Stimulated activated CD8-positive, alpha-beta memory T cell treated with anti-CD3 and anti-CD28 coated beads, Interleukin-7, amount 100 ng/mL, for 4 hours (primary cell): ENCODE measurements at places on chromosomes 7 and 10.

DNA sequence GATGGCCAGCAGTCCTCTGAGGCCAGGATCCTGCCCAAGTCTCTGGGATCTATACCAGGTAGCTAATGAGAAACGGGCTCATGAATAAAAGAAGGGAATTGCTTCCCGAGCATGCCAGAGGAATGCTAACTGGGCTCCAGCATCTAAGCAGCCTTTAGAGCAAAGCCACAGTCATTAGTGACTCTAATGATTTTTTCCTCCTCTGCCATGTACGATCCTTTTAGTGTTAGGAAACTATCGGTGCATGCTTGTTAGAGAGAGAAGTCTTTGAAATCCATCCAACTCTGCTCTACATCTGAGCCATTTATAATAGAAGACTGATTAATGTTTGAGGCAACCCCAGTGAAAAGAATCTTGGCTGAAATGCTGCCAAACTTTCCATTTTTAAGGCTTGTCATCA, 124.9 kb upstream of the TCERG1L start:
- DNase-seq: no peak

DNA sequence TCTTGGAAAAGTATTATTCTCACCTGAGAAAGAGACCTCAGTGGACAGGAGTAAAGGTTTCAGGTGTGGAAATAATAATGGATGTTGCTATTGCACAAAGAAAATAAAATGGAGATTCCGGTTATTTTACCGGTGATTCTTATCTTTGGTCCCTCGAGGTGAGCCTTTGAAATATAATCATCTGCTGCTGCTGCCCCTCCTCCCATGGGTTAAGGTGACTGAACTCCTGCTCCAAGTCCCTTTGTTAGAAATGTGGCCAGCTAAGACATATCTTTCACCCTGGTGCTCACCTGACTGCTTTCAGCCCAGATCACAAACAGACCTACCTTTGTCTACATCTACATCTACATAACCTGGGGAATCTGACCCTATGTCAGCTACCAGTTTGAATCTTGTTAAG, 5.7 kb downstream of the CUBN start:
- DNase-seq: no peak

DNA sequence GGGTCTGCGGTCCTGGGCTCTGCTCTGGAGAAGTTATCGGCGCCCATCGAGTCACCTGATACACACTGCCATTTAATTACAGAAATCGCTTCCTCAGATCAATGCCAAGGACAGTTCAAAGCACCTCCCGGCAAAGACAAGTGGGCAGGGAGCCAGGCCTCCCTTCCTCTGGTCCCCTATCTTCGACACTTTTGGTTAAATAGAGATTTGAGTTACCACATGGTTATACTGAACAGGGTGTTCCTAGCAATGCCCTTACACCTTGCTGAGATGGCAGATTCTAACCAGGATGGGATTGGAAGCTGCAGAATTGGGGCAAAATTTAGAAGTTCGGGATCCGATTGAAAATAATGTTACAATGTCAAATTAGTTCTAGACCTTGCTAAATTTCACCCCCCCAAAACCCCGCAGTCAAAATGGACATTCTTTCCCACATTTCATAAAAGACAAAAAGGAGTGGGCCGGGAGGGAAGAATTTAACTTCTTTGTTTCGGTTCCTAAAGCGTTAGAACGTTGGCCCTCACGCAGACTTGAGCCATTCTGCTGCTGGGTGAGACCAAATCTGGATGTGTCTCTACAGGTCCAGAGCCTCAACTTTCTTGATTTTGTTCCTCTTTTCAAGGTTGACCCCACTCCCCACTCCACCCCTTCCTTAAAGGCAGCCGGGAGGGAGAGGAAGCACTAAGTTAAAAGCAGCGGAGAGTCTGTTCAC, 2.2 kb upstream of the DLX5 start:
- DNase-seq: no peak

DNA sequence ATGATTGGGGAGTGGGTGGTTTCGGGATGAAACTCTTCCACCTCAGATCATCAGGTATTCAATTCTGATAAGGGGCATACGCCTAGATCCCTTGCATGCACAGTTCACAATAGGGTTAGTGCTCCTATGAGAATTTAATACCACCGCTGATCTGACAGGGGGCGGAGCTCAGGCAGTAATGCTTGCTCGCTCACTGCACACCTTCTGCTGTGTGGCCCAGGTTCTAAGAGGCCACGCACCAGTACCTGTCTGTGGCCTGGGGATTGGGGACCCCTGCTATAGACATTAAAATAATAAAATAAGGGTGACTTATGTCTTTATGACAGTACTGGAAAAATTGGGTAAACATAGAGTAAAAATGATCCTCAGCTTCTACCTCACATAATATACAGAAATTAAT, 66.1 kb downstream of the SAMD9 start:
- DNase-seq: no peak

DNA sequence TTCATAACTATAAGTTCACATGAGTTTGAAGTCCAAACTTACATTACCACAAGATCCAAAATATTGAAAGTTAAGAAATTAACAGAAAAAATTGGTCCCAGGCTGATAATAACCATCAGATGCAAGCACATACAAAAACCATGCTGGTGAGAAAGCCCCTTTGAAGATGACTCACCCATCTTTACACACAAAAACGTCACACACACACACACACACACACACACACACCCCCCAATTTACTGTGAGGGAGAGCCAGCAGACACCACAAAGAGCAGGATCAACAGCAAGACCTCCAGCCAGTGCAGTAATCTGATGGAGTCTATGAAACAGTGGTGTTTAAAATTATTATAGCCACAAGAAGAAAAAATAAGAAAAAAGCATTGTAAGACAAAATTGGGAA, 50.1 kb upstream of the DRGX start:
- DNase-seq: no peak

DNA sequence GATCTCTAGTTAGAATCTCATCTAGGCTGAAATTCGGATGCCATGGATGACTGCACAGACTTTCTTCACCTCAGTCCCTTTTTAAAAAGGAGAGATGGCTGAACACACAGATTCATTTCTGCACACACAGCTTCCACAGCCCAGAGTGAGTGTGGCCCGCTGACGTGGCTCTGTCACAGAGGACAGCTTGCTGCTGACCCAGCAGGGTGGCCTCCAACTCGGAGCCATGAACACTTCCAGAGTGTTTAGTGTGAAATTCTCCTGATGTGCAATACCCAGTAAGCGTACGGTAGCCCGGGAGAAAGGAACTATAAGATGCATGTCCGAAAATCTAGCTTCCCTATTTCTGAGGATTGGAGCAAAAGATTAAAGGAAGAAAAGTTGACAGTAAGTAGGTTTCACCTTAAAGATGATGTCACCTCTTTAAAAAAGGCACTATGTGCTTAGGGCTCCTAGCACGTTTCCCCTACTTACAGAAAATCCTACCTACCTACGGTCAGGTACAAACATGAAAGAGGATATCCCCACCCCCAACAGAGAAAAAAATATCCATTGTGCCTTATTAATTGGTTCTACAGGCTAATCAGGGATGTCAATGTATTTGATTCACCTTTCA, 162.2 kb downstream of the RAPGEF5 start:
- no peak for DNase-seq
